Stimulated activated naive CD4-positive, alpha-beta T cell treated with Interleukin-2 at 50 U/mL for 16 hours (primary cell): ENCODE measurements at places on chromosomes 16 and 17.

- no peak for DNase-seq
These were observed 822 bp downstream of the IGF2BP1 start for GRCh38 chr17:48997827-48998586.

GRCh38 chr17:41301916-41302901, at the start of gene KRTAP29-1:
KRTAP29-1 (minus strand) TSS chr17:41302851; CDS start chr17:41302851, 0 bp downstream.
- DNase-seq = no peak

- DNase-seq = no peak
These were observed 2.8 kb downstream of the CFAP119 start for GRCh38 chr16:30758988-30759491.

GRCh38 chr17:42338427-42338985, 49.7 kb downstream of the STAT3 start:
- DNase-seq = no peak

- no peak for DNase-seq
These were observed 33.7 kb upstream of the VPS4A start for GRCh38 chr16:69277413-69277812.

DNA sequence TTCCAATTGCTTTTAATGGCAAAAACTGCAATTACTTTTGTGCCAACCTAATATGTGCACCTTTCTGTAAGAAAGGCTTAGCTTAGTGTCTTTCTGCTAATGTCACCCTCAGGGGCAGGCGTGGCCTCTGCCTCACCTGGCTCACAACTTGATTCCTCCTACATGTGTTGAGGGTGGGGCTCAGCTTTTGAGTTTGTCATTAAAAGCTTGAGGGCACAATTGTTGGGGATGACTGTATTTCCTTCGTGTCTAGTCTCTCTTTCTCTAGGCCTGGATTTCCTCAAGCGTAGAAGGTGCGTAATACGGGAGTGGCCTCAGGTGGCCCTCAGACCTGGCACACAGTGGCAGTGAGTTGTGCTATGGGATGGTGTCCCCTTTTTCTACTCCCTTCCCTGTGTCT, 94.4 kb downstream of the CLEC16A start:
- DNase-seq = no peak

DNA sequence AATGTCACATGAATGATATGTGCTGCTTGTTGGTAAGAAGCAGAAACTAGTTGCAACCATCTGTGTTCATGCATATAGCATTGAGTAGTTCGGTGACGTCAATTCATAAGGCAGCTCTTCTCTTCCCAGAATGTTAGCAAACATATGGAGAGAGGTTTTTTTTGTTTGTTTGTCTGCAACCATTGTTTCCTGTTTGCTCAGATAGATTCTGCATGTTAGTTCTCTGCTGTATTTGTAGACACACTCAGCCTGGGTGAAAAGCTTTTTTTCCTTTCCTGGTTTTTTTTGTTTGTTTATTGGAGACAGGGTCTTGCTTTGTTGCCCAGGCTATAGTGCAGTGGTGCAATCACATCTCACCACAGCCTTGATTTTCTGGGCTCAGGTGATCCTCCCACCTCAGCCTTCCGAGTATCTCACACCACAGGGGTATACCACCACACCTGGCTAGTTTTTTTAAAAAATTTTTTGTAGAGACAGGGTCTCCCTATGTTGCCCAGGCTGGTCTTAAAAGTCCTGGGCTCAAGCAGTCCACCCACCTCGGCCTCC, 16.7 kb downstream of the WSB1 start:
- DNase-seq = no peak

- DNase-seq = peak; percentile 28
These were observed 89.9 kb downstream of the C16orf78 start for GRCh38 chr16:49463529-49463928.

DNA sequence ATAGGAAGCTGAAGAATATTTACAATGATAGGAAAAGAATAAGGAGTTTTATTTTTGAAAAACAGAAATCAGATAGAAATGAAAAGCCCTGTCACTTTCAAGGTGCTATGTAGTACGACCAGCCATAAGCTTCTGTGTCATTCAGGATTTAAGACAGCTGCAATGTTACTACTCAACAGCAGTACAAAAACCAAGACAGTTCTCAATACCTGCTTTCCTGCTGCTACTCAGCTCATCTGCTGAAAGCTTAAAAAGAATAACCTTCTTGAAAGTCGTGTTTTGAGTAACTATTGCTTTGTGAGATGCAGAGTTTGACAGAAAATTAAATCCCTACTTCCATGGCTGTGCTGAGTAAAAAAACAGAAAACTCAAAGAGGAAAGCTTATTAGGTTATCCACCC, 8.7 kb downstream of the GRB2 start:
- DNase-seq = no peak

GRCh38 chr17:34384271-34384670, 21.2 kb upstream of the CCL1 start:
- DNase-seq = no peak

DNA sequence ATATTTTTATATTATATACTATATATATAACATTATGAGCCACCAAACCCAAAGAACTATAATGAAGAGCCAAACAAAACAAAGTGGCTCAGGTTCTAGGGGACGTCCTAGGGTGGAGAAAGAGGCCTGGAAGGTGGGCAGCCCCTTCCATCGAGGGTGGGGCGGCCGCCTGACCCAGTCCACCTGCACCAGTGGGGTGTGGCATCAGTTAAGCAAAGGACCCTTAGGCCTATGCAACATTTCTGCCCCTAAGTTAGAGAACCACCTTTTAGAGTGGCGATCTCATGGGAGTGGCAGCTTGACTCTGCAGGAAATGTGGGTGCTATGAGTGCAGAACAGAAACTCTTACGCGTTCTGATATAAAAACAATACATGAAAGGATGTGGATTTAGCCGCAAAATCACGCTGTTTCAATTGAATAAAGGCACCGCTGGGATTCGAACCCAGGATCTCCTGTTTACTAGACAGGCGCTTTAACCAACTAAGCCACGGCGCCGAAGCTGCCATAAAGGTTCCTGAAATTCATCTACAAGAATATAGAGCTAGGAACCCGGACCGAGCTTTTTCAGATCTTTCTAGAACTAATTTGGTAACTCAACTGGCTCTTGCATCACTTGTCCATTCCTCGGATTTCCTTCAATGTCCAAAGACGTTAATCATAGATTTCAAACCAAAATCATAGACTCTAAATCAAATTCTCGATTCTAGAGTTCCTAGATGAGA, 15.6 kb upstream of the AURKB start:
- peak; percentile 50 for DNase-seq

DNA sequence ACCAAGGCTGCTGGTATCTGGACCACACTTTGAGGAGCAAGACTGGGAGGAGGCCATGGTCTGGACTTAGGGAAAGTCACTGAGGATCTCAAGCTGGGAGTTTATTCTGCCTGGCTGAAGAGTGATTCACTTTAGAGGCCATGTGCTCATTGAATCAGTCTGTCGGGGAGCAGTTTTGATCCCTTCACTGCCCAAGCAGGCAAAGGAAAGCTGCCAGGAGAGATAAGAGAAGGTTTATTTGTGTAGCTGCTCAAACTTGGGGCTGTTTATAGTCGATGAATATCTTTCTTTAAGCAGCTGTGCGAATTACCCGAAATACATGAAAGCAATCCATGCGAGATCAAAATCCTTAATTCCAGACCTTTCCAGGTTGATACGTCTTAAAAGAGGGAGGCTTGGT, 544.4 kb upstream of the EEF2KMT start:
- no peak for DNase-seq

DNA sequence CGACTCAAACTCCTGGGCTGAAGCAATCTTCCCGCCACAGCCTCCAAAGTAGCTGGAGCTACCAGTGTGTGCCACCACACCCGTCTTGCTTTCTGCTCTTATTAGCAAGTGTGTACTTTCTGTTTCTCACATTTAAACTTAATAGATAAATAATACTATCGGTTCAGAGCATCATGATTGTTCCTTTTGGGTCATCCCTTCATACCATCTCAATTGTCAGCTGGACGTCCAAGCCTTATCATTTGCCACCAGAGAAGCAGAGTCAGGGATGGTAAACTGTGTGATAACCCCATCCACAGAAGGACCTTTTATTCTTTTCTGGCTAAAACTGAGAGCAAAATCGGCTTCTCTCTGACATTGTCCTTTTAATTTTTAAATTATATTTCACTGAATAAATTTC, 279.8 kb upstream of the GOT2 start:
- DNase-seq = no peak

- DNase-seq = no peak
These were observed 44.5 kb upstream of the CDYL2 start for GRCh38 chr16:80848862-80849261.

GRCh38 chr17:50532452-50533024, at the start of gene EPN3:
EPN3 (plus strand) TSS chr17:50532735; CDS start chr17:50536557, 3,822 bp downstream.
- no peak for DNase-seq

- DNase-seq = no peak
These were observed 221.0 kb downstream of the UTP18 start for GRCh38 chr17:51481370-51481769.

- no peak for DNase-seq
These were observed 28.3 kb upstream of the RPTOR start for GRCh38 chr17:80516171-80516932.

- DNase-seq = peak; percentile 6
These were observed 647 bp downstream of the FBXL20 start for GRCh38 chr17:39400547-39401411.

- DNase-seq = no peak
These were observed 33.9 kb upstream of the PLLP start for GRCh38 chr16:57318240-57318970.

GRCh38 chr16:83586036-83586435, 221.7 kb upstream of the HSBP1 start:
- no peak for DNase-seq

- DNase-seq = no peak
These were observed 81.2 kb downstream of the RBFOX3 start for GRCh38 chr17:79529661-79530081.

DNA sequence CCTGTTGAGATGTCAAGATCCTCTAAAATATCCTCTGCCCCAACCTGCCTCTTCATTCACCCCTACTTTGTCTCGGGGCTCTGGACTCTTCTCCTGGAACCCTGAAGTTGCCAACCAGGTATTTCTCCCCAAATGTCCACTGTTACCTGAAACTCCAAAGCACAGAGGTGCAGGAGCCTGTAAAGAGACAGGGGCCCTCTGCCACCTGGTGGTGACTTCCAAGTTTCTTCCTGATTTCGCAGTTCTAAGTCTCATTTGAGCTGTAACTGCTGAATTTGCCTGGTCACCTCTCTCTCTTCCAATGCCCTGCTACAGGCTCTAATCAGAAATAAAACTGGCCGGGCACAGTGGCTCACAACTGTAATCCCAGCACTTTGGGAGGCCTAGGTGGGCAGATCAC, 77.1 kb upstream of the RCVRN start:
- no peak for DNase-seq

DNA sequence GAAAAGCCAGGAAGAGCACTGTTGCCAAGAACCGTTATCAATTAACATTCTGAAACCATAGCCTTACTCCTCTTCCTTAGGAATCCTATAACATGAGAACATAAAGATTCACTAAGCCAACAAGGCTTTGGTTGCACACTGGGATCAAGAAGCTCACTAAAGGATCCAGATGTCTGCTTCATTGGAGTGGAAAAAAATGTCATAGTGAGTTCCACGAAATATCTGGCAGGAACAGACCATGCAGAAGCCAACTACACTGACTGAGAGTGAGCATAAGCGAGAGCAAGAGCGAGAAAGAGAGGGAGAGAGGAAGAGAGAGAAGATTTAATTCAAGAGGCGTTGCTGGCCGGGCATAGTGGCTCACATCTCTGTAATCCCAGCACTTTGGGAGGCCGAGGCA, 13.4 kb upstream of the MEIOC start:
- no peak for DNase-seq

GRCh38 chr17:7380321-7380720, 568 bp upstream of the TNK1 start:
- DNase-seq = no peak

DNA sequence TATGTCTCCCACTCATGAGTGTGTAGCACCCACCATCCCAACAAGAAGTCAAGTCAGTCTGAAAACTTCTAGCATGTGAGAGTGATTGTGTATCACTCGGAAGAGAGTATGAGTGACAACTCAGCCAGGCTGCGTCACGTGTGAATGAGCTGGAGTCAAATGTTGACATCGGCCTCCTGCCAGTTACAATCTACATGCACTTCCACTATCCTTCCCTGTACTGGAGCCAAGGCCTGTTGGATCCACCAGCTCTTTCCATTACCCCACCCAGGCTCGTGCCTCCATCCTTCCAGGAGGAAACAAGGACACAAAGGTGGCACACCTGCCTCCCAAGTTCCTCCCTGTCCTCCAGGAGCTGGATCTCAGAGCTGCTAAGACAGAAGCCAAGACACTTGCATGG, 64.5 kb downstream of the ASIC2 start:
- DNase-seq = no peak

- DNase-seq = peak; percentile 22
These were observed 2.5 kb upstream of the LASP1 start for GRCh38 chr17:38867179-38867967.

DNA sequence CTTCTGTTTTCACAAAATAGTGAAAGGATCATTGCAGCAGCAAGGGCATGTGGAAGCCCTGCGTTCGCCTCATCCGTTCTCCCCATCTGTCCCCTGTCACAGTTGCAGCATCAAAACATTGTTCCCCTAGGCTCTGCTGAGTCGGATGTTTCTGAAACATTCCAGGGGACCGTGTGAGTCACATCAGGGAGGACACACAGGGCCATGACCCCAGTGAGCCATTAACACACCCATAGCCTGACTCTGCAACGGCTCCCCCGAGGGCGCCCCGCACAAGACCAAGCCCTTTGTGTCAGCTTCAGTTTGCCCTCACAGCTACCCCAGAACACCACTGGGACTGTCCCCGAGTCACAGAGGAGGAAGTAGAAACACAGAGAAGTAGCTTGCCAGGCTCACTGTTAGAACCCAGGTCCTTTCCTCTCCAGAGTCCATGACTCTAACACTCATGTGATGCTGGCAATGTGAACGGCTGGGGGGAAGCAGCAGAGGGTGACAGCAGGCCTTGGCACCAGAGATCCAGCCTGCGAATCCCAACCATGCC, 63.3 kb upstream of the HSBP1 start:
- DNase-seq = no peak
